ENCODE measurements at places on chromosomes 6 and 20.

GRCh38 chr20:478949-479429, 16.7 kb upstream of the TBC1D20 start:
- peak; percentile 7 for DNase-seq

- DNase-seq: no peak
Observed at GRCh38 chr6:100780648-100781047, 100.5 kb downstream of the ASCC3 start.

- DNase-seq: no peak
Observed at GRCh38 chr20:47792021-47792618, 6.8 kb upstream of the SULF2 start.

DNA sequence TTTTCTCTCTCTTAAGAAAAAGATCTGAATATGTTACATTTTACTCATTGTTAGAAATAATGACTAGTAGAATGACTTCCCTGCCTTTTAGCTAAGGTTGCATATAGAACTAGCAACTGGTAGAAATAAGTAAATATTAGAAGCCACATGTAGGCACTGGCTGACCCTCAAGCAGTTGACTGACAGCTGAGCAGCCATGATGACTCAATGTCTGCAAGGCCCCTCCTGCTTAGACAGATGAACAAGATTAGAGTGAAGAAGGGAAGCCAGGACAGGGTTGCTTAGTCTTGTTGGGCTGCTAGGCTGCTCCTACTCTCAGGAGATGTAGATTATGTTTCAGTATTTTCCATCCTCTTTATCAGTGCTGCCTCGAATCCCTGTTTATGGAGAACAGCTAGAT, 6.5 kb downstream of the MEP1A start:
- DNase-seq: no peak

DNA sequence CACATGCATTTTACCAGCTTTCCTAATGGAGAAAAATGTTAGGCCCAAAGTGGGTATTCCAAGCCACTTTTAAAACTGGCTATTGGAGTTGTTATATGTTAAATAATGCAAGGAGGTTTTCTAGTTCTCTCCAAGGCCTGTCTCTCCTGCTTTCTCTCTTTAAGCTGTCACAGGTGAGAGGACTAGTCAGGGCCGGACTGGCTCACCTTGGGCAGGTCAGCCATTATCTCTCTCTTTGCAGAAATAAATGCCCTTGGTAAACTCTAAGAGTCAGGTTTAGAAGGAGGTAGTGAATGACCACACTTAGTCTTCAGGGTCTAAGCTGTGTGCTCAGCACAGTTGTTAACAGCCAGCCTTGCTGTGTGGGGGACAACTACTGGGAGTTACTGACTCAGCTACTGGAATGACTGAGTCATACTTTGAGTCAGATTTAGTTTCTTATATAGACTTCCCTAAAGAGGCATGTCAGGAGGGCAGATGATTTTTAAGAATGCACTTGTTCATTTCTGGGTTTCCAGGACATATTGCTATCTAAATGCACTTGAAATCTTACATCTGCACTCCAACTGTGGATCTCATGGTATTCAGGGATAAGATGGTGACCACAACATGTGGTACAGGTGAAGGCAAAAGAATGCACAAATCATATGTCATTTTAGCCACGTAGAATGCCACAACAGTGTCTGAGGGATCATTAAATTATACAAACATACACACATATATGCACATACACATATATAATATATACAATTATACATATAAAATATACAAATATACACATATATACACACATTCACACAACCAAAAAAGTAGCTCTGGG, 719.4 kb downstream of the EPM2A start:
- peak; percentile 2 for DNase-seq

GRCh38 chr6:137266309-137266586, 47.1 kb upstream of the IFNGR1 start:
- no peak for DNase-seq

- DNase-seq: no peak
Observed at GRCh38 chr6:139800837-139801236, 426.4 kb upstream of the CITED2 start.

DNA sequence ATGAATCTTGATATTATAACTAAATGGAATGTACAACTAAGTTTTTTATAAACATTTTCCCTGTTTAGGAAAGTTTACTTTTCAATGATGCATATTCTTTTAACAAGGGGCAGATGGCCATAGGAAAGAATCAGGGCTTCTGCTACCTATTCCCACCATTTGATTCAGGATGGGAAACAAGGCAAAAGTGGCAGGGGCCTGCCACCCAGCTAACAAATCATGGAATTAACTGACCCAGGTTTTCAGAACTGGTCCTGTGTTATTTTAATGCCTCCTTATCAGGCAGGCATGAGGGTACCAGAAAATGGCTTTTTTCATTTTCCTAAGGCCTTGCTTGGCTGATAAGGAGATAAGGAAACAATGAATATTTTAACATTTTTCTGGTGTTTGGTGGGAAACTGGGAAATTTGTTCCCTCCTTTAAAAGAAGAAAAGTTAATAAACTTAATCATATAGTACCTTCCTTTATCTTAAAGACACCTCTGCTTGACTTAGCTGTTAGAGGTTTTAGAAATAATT, 6.7 kb downstream of the POU3F2 start:
- DNase-seq: no peak

GRCh38 chr6:141498977-141499376, 633.7 kb upstream of the GJE1 start:
- no peak for DNase-seq

DNA sequence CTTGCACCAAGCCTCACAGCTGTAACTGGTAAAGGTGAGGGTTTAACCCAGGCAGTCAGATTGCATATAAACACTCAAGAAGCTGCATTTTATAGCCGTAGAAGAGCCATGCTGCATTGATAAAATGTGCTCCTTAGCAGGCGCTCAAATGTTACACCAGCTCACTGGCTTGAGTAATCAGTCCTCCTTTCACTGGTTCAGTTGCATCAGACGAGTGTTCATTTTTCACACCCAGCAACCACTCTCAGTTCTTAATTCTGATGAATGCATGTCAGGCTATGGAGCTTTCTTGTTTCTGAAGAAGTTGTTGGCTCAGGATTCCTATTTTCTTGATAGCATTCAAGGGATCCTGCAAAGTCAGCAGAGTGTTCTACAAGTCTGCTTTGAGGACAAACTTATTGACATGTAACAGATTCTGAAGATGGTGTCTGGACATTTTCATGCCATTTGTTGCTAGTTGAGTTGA, 198.3 kb downstream of the PLCB1 start:
- no peak for DNase-seq

GRCh38 chr6:167569879-167570278, 245.0 kb downstream of the TTLL2 start:
- DNase-seq: no peak

GRCh38 chr6:44266347-44266746, 996 bp upstream of the NFKBIE start:
- DNase-seq: no peak

- no peak for DNase-seq
Observed at GRCh38 chr6:163132050-163132750, 282.3 kb upstream of the QKI start.

- no peak for DNase-seq
Observed at GRCh38 chr6:301929-302705, 9.8 kb downstream of the DUSP22 start.

DNA sequence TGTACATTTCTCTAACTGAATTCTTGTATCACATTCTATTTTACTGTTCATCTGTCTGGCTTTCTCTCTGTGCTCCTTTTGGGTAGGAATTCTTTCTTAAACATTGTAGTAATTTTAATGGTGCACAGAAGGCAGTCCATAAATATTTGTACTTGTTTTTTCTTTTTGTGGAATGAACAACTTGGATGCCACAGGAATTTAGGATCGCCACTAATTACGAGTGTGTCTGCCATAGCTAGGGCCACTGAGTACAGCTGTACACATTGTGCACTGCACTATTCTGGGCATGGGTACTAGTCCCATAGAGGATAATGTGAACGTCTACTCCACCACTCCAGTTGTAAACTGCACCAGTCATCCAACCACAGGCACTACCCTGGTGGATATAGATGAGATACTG, 39.3 kb upstream of the TMEM200A start:
- DNase-seq: no peak

DNA sequence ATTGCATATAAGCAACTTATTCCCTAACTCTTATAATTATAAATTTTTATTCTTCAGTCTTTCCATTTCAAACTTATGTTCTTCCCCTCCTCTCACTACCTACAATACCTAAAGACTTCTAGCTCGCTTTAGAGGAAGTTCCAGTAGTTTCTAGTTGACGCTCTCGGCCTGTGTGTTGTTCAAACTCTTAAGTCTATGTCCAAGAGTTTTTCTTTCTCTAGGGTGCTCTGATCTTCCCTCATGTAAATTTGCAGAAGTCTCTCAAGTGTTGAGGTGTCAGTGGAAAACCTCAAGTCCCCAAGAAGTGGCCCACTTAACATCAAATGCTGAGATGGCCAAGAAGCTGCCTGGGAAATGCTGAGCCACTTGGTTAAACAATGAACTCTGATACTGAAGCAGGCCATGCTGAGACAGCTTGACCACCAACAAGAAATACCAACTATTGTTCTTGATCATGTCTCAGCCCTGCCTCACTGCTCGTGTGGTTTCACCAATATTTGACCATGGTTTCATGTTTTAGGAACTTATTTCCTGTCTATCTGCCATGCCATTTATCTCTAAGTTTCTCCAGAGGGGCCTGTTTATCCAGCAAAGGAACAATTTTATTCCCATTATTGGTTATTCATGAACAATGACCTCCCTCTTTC, 100.9 kb upstream of the TCF21 start:
- no peak for DNase-seq

DNA sequence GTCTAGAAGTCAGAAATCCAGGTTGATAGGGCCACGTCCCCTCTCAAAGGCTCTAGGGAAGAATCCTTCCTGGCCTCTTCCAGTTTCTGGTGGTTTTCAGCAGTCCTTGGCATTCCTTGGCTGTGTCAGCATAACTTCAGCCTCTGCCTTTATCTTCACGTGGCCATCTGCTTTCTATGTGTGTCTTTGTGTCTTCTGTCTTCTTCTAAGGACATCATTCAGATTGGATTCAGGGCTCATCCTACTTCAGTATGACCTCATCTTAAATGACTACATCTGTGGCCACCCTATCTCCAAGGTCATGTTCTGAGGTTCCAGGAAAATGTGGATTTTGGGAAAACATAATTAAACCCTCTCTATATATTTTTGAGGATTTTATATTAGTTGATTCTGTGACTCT, 23.0 kb downstream of the C6orf89 start:
- DNase-seq: no peak

DNA sequence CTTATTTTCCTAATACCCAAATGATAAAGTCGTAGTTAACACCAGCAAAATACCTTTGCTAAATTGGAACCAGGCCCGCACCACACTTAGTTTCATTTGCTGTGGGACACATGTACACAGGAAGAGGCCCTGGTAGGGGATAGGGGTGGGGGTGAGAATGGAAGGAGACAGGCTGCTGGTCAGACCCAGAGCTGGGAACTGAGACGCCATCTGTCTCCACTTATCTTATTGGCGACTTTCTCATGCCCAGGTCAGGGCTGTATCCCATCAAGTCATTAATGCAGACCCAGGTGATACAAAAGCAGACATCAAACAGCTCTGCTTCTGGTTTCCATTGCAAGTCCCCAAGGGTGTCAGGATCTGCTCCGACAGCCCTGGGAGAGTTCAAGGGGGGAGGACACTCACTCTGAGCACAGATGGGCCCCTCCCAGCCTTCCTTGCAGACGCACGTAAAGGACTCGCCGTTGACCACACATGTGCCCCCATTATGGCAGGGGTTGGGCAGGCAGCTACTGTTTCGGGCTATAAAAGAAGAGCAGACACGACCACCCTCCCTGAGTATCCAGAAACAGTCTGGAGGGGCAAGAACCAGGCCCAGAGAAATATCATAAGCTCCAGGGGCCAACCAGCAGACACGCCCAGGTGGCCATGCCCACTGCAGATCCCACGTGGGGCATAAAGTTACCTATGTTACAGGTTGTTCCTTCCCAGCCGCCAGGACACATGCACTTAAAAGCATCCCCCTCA, 29.2 kb downstream of the JAG1 start:
- no peak for DNase-seq

- no peak for DNase-seq
Observed at GRCh38 chr20:52318651-52319050, 127.1 kb upstream of the ZFP64 start.
